ENCODE measurements at places on chromosomes 13 and 19. TPM values are rescaled to one million over a fixed set of nuclear protein-coding genes. Genes with fewer than 3 reads are reported as not detected.

DNA sequence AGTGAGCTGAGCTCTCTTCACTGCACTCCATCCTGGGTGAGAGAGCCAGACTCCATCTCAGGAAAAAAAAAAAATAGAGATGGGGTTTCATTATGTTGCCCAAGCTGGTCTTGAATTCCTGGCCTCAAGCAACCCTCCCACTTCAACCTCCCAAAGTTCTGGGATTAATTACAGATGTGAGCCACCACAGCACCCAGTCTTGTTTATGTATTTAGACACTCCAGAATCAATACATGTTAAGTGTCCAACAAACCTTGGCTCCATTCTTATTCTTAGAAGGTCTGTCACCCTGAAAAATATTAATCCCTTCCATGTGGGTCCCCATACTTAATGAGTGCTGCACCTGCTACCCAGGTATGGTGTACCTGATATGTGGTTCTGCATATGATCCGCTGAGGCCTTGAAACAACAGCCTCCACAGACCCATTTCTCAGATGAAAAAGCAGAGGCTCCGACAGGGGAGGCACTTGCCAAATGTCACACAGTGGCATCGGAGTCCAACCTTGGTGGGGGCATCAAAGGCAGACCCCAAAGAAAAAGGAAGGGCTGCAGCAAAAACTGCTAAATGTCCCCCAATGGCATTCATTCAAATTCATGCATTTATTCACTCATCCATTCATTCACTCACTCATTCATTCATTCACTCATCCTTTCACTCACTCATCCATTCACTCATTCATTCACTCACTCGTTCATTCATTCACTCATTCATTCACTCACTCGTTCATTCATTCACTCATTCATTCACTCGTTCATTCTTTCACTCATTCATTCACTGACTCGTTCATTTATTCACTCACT lies 16.7 kb downstream of the TICAM1 start:
- no peak for DNase-seq

GRCh38 chr13:62512194-62513141 lies 1096.8 kb upstream of the PCDH20 start:
- DNase-seq = peak; percentile 14

DNA sequence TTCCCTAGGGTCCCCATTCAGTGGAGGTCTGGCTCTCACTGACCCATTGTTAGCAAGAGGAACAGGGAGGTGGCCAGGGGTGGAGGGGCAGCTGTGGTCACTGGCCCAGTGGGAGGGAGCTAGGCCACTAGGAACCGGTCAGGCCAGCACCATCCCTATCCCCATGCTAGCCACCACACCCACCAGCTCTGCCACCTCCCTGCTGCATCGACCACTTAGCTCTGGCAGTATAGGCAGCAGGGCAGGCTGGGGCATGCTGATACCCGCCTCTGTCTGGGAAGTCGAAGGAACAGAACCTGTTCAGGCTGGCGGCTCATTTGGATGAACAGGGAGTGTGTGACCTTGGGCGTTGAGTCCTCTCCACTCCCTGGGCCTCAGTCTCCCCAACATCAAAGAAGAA lies 4.7 kb downstream of the PPP1R13L start:
- peak; percentile 48 for DNase-seq

GRCh38 chr13:49443357-49443703 lies 534 bp downstream of the CAB39L start:
- no peak for DNase-seq

GRCh38 chr13:67101730-67102467 lies 128.2 kb downstream of the PCDH9 start:
- DNase-seq = no peak

DNA sequence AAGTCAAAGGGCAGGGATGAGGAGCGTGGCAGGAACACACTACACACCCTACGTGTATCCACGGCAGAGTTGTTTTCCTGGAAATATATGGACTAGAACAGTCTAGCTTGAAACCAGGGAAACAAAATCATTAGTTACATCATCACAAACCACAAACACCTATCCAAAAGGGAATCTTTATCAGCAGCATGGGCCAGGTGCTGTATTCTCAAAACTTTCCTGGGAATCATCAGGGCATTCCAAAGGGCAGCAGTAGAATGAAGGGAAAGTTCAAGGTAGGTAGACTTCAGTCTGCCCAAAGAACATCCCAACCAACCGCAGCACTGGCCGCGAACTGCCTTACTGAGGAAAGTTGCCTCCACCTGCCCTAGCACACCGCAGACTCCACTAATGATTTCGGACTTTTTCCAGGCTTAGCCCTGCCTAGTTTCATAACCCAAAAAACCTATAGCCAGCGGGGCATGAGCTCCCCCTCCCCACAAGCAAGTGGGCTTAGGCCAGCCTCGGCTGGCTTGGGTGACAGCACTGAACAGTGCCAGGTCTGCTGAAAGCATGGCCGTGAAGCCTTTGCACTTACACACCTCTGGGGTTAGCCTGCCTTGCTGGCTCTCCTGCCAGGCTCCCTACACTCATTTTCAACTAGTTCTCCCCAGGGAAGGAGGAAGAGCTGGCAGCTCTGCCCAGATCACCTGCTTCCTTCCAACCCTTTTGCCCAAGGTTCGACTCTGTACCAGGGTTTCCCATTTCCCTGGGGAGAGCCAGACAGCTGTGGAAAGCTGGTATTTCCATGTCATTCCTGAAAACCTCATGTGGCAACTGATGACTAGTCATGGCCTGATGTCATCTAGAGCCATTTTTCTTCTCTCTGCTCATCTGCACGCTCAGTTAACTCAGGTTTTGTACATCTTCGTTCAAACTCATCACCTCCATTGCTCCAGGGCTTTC lies 77.3 kb upstream of the UBAC2 start:
- no peak for DNase-seq

DNA sequence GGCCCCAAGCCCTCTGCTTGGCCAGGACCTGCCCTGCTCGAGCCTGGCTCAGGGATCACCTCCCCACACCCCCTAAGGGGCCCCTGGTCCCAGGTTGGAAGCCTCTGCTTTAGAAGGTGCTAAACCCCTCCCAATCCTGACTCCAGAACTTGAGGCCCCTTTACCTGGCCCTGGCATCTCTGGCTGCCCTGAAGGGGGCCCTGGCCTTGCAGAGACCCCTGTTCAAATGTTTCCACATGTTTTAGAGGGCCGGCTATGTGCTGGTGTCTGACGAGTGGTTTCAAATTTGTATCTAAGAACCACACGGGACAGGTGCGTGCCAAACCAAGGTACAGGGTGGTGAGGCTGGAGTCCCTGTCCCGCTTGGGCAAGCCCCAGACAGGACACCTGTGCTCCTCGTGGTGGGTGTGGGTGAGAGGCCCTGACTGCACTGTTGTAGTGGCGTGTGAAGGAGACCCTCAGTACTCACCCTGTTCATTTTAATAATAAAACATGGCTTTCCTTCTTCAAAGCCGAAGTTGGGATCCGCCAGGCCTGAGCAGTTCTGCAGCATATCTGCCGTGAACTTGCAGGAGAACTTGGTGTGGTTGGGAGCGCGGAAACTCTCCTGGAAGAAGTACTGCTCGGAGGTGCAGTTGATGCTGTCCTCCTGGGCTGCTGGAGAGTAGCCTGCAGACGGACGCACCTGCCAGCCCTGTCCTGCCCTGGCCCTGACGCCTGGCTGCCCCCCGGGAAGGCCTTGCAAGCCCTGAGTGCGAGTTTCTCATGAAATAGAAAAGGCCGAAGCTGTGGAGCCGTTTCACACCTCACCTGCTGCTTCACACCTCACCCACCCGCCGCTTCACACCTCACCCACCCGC lies 5.4 kb downstream of the ATP4B start:
- no peak for DNase-seq

GRCh38 chr13:23644527-23645138 lies 74.4 kb downstream of the TNFRSF19 start:
- DNase-seq = no peak

Gene MATK
- total RNA-seq = 4.7 TPM

Gene SCEL
- total RNA-seq = 0.12 TPM

Gene OLFM2
- total RNA-seq = 10.8 TPM

Gene KIR2DL4
- not detected for total RNA-seq

Gene MYH14
- total RNA-seq = 91.0 TPM

Gene LYPD3
- total RNA-seq = 1.6 TPM

Gene TNFRSF19
- total RNA-seq = 6.4 TPM

Gene CD70
- total RNA-seq = not detected

Gene TMTC4
- 24.3 TPM for total RNA-seq

Gene CALR
- total RNA-seq = 1,099 TPM
